ENCODE measurements at places on chromosomes 7 and 10.

DNA sequence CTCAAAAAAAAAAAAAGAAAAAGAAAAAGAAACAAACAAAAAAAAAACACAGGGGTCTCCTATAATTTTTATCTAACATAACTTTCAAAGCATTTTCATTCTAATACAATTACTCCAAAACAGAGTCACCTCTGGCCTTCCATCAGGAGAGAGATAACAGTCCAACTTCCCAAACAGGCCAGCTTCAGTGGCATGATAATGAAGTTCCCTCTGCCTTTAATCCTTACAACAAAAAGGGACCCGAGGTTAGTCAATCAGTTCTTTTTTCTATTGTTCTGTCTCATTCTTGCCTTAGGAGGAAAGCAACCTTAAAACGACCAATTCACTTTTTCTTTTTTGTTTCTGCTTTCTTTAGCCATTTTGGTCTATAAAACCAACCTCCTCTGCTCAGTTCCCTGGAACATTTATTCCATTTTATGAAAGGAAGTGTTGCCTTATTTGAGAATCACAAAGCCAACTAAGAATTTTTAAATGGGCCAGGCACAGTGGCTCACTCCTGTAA, 16.5 kb upstream of the FXYD4 start:
- DNase-seq = no peak

DNA sequence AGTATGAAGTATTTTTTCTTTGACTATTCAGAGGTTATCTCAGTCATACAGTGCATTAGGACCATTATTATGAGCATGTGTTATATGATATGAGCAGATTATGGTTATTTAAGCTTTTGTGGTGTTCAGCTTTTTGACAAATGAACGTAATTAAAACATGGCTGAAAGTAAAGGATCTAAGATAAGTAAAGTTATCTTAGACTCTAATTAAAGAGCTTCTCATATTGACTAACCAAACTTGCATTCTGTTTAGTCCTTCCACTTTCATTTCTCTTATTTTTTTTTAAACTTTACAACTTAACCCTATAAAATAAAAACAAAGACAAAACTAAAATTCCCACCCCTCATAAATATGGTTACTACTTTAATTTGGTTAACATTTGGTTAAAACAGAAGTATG, 6.9 kb upstream of the GPR85 start:
- no peak for DNase-seq

DNA sequence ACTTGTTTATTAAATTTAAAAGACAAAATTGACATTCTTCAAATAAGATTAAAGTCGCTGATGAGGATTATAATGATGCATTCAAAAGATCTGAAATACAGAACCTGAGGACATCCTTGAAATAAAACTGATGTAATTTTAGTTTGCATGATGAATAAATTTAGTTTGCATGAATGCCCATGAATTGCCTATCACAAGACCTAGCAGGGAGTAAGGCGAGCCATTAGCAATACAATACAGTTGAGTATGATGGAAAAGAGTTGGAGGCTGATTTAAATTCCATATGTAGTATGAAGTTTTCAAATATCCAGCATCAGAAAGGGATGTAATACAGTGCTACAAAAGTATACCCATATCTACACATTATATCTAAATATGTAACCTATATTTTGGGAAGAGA, 321.3 kb downstream of the CACNA2D1 start:
- DNase-seq = no peak

DNA sequence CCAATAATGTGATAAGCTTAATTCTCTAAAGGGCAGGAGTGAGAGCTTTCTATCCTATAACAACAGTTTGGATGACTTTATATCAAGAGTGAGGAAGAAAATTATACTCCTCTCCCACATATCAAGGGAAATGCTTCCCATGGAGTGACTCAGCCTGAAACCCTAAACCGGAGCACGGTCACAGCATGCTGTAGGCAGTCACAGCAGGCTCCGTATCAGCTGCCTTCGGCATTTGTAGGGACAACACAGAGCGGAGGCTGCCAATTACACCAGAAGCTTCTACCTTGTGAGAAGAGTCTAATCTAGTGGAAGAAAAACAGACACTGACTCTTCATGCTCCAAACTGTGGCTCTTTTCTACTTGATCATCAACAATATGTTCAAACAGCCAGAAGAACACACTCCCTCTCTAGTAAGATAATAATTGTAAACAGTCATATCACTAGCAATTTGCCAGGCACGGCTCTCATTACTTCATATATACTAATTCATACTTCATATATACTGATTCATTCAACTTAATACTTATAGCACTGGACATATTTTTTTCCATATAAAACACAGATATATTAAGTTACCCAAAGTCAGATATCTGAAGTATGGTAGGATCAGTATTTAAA, 65.9 kb downstream of the DGKB start:
- peak; percentile 57 for DNase-seq

- DNase-seq = no peak
These were observed 769.7 kb upstream of the AUTS2 start for GRCh38 chr7:68828575-68828974.

DNA sequence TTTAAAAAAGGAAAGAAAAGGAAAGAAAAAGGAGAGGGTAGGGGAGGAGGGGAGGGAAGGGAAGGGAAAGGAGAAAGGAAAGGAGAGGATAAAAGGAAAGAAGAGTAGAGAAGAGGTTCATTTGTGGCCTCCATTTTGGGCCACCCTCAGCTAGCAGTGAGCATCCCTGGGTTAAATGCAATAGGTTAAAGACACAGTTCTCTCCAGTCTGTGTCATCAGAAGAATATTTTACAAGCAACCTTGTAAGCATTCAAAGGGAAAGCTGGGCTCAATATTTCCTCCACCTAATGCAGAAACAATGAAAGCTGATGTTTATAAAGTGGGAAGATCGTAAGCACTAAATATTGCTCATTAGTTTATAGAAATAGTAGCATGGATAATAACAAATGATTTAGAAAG, 219.1 kb upstream of the PITRM1 start:
- DNase-seq = no peak

- DNase-seq = no peak
These were observed 104.9 kb downstream of the RAPGEF5 start for GRCh38 chr7:22252016-22252415.

- DNase-seq = no peak
These were observed 124.5 kb downstream of the MYOF start for GRCh38 chr10:93357680-93358079.

GRCh38 chr7:105713488-105714465, 132.5 kb upstream of the EFCAB10 start:
- DNase-seq = peak; percentile 42

DNA sequence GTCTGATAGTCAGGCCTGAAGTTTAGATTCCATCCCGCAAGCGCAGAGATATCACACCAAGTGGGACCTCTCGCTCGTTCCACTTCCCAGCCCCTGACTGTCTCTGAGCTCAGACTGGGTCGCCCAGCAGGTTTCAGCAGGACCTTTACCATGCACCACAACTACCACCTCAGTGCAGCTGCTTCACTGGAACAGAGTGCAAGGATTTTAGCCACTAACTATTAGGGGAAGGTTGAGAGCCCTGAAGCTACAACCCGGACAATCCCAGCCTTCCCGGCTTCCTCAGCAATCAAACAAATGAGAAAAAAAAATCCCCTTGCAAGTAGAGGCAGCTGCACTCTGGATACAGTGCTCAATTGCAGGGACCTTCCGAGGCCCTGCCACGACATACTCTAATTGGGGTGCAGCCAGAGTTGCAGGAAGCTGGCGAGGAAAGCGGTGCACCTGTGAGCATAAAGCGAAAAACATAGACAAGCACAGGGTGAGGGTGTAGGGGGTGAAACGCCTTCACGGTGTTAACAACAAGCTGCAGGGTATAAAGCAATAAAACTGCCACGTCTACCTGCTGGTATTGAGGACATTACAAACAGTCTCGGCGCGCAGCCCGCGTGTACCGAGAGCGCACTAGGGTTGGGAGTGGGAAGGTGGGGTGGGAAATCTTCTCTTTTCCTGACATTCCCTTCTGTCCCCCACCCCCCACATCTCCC, 2.6 kb upstream of the DLX6 start:
- DNase-seq = no peak

GRCh38 chr7:2072042-2072441, 160.7 kb downstream of the MAD1L1 start:
- DNase-seq = no peak

DNA sequence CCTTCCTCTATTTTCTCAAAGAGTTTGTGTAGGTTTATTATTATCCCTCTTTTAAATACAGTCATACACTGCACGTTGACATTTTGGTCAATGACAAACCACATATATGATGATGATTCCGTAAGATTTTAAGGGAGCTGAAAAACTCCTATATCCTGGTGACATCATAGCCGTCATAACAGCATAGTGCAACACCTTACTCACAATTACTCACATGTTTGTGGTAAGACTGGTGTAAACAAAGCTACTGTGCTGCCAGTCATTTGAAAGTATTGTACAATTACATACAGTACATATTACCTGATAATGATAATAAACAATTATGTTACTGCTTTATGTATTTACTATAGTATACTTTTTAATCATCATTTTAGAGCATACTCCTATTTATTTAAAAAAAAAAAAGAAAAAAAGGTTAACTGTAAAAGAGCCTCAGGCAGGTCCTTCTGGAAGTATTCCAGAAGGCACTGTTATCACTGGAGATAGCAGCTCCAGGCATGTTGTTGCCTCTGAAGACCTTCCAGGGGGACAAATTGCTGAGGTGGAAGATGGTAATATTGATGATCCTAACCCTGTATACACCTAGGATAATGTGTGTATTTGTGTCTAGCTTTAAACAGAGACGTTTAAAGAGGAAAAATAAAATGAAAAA, 123.3 kb upstream of the CDK1 start:
- no peak for DNase-seq

DNA sequence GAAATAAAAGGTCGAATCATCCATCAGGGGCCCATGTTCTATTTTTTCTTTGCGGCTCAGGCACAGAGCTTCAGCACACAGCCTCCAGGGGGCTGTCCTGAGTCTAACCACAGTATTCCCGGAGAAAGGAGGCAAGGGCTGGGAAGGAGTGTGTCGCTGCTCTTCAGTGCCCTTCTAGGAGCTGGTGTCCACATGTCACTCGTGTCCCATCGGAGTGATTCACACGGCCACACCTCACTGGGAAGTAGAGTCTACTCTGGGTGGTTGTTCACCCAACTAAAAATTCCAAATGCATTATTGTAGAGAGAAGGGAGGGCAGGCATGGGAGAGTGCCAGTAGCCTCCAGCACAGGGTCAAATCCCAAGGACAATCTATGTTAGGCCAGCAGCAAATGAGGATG, 114.8 kb upstream of the LANCL2 start:
- DNase-seq = no peak

DNA sequence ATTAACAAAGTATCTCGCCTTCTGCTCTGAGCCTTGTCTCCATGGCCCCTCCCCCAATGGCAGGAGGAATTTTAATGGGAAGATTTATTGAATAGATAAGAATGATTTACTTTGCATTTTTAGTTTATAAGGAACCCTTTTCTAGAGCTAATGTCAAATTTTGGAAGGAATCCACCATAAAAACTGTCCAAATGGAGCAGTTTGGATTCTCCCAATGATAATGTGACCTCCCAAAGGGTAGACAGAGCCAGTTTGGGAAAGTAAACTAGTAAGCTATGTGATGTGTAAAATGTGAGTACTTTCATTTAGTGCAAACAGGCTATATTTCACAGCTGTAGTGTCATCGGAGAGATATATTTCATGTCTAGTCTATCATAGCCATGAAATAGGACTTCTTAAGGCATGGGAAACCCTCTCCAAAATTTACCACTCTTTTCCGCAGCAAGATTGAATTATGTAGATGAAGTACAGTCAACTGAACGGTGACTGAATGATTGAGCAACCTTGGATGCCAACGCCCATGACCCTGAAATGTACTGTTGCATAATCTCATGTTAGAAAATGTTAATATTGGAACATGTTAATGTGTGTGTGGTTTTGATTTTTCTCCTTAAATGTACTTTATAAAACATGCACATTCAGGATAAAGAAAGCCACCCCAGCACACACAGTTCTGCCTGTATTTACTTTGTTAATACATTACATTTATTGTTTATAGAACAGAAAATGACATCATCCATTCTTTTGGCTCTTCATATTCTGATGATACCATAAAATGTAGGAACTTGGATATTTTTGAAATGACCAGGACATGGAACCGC, 140.6 kb downstream of the NRP1 start:
- no peak for DNase-seq

GRCh38 chr10:93368210-93368609, 113.9 kb downstream of the MYOF start:
- peak; percentile 38 for DNase-seq

DNA sequence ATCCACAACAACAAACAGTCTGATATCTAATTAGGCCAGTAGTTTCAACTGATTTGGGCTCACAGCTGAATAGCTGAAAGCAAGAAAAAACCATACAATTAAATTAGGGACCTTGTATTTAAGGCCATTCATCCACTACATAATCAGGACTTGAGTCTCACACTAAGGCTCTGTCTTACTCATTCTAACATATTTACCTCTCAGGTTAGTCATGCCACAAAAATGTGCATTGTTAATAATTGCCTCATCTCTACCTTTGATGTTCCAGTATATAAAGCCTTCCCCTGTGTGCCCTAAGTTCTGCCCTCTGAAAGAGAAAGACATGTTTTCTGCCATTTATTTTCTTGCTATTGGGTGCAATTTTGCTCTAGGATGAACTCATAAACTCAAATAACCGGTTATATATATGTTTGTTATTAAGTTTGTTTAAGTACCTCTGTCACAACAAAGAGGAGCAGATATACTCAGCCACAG, 5.3 kb upstream of the C1GALT1 start:
- DNase-seq = no peak

- DNase-seq = no peak
These were observed 38.9 kb downstream of the SH3PXD2A start for GRCh38 chr10:103816431-103816830.

GRCh38 chr10:46541735-46542566, 14.5 kb downstream of the GPRIN2 start:
- DNase-seq = no peak

- no peak for DNase-seq
These were observed 173.2 kb downstream of the TNS3 start for GRCh38 chr7:47408675-47409074.

DNA sequence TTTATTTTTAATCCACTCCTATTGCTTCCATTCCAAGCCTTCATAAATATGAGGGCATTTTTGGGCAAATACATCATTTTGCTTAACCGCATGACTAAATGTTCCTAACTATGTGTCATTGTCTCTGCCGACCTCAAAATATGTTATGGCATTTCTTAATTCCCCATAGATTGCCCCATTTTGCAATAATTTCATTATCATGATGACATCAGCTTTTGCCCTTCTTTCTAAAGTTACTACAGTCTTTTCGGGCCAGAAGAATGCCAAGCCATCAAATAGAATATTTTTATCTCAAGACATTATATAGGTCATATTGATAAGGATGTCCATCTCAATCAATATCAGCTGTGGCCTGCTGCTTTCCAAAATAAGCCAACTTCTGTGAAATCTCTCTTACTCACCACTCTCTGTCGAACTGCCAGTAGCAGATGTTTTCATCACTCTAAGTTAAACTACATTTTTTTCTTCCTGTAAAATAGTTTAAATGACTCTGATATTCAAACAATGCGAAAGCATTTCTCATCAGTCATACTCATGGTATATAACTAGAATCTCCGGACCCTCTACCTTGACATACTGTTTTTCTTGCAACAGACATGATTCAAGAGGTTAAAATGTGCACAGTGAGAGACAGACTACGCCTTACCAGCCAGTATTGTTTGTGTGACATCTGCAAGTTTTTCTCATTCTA, 1254.6 kb upstream of the CELF2 start:
- no peak for DNase-seq

- no peak for DNase-seq
These were observed 150.2 kb upstream of the LRRN3 start for GRCh38 chr7:110940756-110941155.
